Hematopoietic multipotent progenitor cell treated with erythropoietin and hydrocortisone succinate and interleukin-3 and kit ligand, for 15 days (in vitro differentiated cells): ENCODE measurements at places on chromosomes 5 and 9.

GRCh38 chr9:124216474-124217176 lies 41.1 kb upstream of the NEK6 start:
- no peak for DNase-seq

GRCh38 chr5:181042722-181043121 lies 2.7 kb downstream of the BTNL9 start:
- no peak for DNase-seq

GRCh38 chr5:137148159-137148558 lies 351.0 kb downstream of the SPOCK1 start:
- no peak for DNase-seq

GRCh38 chr5:30561771-30562170 lies 631.7 kb upstream of the CDH6 start:
- DNase-seq = no peak

DNA sequence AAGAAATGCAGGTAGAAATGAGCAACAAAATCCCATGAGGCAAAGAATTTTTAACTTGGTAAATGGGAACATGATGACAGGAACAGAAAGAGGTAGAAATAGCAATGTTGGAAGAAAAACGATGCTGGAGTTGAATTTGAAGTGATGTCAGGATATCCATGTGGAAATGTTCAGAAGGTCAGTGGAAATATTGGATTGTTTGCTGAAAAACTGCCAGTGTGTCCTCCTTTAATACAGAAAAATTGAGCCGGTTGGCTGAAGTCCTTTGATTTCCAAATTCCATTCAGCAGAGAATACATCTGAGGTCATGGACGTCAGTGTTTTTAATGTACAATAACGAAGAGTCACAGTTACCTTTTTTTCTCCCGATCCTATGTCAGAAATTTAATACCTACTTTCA lies 110.0 kb upstream of the DMAC1 start:
- no peak for DNase-seq

DNA sequence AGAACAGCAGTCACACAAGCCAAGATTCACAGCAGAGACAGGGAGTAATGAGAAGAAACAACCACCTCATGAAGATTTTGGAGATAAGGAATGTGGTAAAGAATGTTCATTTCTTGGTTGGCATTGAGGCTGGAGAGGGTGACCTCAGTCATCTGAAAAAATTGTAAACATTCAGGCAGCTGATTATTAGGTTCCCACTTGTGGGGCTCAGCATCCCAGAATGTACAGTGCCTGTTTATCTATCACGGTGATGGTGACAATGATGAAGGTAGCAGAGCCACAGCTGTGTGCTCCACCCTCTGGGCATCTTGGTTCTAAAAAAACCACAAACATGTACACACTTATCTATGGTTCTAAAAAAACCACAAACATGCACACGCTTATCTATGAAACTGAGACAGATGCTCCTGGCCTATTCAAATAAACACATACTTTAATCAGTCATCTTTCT lies 143.9 kb upstream of the MOCS2 start:
- DNase-seq = no peak

- DNase-seq = no peak
Observed at GRCh38 chr9:4937446-4937845, 47.6 kb upstream of the JAK2 start.

- DNase-seq = no peak
Observed at GRCh38 chr5:131279204-131279603, 15.4 kb downstream of the CDC42SE2 start.

DNA sequence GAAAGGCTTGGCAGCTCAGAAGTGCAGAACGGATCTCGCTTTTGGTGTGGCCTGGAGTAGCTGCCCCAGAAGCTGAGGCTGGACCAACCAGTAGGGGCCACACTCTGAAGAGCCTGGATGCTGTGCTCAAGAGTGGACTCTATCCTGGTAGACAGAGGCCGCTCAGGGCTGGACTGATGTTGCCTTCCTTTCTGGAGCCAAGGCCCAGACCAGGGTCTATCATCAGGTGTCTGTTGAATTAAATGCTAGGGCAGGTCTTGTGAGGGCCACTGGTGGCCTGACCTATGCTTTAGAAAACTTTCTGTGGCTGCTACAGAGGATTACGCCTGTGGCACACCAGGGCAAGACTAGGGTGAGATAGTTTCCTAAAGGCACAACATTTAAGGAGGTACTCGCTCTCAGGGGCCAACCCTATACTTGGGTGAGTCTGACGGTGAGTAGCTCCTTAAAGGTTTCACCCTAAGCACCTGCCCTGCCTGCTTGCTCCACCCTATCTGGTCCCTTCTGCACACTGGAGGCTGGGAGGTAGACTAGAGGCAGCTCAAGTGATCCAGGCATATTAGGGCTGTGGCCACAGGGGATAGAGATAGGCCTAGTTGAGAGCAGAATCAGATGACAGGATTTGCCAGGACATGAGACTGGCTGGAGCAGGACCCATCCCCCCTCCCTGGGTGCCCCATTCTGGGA lies 9.8 kb upstream of the IRF1 start:
- no peak for DNase-seq

DNA sequence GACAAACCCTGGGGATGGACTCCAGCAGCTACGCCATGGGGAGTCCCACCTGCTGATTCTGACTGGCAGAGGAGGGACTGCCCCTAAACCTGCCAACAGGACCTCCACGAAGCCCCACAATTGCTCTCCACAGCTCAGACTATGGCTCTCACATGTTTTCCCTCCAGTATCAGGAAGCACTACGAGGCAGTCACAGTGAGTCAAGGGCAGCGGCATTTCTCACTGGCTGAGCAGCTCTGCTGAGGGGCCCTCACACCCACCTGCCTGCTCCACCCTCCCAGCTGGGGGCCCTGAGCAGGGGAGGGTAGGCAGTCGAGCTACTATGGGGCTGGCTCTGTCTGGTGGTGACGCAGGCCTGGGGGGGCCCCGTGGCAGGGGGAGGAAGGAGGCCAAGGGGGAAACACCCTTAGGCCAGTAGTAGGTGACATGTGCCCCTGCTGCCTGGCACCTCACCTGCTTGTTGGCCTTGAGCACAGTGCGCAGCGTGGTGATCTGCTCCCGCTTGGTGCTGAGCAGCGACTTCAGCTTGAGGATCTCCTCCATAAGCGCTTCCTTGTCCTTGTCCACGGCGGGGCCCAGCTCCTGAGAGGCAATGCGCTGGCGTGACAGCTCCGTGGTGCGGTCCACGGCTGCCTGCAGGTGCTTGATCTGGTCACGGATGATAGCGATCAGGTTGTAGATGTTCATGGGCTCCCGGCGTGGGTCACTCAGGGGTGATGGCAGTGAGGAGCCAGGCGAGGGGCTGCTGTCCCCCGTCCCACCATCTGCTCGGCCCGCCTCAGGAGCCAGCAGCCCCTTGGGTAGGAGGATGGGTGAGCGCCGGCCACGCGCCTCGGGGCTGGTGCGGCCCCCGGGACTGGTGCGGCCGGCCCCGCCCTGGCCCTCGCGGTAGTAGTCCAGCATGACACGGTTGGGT lies 46.3 kb downstream of the BICD2 start:
- DNase-seq = no peak

GRCh38 chr5:44568519-44568918 lies 179.3 kb upstream of the FGF10 start:
- DNase-seq = no peak

DNA sequence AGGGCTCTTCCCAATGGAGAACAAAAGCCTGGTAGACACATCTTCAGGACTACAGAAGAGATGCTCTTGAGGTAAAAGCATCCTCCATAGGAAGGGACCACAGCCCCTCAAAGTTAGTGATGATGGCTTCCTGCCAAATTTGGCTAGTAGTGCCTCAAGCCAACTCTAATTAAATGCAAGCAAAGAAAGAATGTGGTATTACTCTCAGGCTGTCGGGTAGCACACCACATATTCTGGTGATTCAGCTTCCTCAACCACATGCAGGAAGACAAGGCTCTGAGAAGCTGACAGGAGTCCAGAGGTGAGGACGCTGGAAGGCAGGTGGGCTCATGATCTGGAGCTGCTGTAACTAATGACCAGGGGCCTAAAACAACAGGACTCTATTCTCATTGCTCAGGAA lies 37.2 kb upstream of the S1PR3 start:
- no peak for DNase-seq

- DNase-seq = no peak
Observed at GRCh38 chr9:83425240-83425639, 113.0 kb downstream of the FRMD3 start.

- no peak for DNase-seq
Observed at GRCh38 chr9:106964822-106965525, 102.0 kb downstream of the ZNF462 start.

GRCh38 chr5:174413567-174414314 lies 310.6 kb upstream of the MSX2 start:
- DNase-seq = no peak

GRCh38 chr5:12141496-12141895 lies 237.2 kb upstream of the CTNND2 start:
- no peak for DNase-seq

GRCh38 chr9:121280715-121281613 lies 13.0 kb downstream of the GSN start:
- no peak for DNase-seq

DNA sequence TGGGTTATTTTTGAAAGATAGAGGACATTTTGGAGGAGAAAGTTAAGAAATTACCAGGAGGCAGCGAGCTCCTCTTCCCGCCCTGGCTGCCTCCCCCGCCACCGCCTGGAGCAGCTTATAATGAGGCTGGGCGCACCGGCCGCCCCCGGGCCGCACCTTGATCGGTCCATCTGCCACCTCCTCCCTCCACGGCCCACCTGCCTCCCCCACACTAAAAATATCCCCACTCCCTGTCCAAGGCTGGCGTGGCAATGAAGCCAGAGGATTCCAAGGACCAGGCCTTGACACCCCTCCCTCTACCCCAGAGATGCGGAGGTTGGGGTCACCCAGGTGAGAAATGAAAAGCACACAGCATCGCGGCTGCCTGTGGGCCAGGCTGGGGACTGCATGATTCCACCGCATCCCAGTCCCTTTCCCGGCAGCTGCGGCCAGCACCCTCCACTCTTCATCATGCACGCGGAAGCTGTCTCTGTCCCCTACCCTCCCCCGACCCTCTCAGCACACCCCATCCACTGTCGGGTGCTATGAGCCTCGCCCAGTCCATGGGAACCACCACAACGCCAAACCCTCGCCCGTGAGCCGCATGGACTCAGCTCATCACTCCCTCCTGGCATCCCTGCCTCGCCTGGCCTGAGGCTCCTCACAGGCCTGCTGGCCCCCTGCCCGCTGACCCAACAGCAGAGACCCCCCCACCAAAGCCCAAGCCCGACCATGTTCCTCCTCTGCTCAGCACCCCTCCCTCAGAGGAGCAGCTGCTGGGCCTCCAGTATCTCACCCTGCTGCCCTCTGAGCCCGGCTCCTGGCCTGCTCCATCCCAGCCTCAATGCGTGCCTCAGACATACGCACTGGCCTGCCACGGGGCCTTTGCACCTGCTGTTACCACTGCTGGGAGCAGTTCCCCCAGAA lies 50.0 kb downstream of the SARDH start:
- no peak for DNase-seq

- no peak for DNase-seq
Observed at GRCh38 chr9:17064558-17064957, 70.3 kb upstream of the CNTLN start.

GRCh38 chr5:180332051-180332517 lies 21.1 kb downstream of the GFPT2 start:
- DNase-seq = no peak

DNA sequence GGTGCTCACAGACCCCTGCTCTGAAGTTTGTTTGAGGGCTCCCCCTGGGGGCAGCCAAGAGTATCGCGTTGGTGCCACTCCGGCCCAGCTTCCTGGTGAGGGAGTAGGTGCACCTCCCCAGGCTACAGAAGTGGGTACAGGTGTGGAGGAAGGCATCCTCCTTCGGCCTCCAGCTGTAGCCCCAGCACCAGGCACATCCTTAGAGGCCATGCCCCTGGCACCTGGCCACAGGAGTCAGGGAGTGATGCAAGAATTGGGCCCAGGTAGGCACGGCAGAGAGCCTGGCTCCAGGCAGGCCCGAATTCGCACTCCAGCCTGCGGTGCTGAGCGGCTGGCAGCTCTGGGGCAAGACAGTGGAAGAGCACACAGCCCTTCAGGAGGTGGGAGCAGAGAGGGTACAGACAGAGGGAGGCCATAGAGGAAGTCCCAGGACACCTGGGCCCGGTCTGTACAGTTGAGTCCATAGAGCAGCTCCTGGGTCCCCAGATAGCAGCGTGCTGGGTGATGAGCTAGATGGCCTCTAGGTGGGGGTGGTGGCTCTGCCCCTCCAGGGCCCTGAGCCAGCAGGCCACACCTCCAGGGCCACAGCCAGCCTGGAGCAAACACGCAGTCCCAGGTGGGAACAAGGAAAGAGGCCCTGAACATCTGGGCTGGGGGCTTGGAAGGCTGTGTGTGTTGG lies 2.4 kb downstream of the SAPCD2 start:
- peak; percentile 81 for DNase-seq

DNA sequence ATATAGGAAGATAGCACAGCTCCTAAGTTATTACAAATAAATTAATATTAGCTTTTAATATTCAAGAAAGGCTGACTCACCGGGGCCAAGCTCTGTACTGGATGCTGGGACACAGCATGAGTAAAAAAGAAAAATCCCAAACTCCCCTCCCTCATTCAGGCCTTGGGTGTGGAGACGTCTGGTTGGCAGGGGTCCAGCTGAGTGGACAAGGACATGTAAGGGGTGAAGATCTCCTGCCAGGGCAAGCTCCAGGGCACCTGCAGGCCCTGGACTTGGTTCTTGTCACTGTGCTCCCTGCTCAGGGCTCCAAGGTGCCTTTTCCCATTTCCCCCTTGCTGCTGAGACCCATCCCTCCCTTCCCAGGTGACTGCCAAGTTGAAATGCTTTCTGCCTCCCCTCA lies 388.5 kb downstream of the ENC1 start:
- no peak for DNase-seq
